ENCODE measurements at places on chromosomes 7 and 10. TPM values are rescaled to one million over a fixed set of nuclear protein-coding genes. Genes with fewer than 3 reads are reported as not detected.
A peak's percentile ranks its signal among the peaks of the same experiment; 100 is the strongest.

DNA sequence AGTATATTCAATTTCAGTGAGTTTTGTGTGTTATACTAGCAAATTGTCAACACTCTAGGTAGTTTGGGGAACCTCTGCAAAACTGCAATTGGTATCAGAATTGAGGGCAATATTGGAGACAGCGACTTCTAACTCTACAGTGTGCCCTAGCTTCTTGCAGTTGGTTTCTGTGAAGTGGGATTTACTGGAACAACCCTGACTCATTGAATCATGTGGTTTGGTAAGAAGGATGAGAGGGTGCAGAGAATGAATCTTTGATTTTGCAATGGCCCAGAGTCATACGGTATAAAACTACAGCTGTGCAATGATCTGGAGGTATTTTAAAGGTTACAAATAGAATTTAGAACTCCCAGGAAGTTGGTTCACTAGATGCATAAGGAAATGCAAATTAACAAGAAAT lies 129.1 kb upstream of the PPP1R3A start:
- H3K27me3 ChIP-seq, result no peaks in the 10 kb centered on the region
- H3K27ac ChIP-seq, result peak overlapping the region; percentile 76
- H3K36me3 ChIP-seq, result no peaks in the 10 kb centered on the region
- H3K4me1 ChIP-seq, result peaks cover 12% of the 10 kb centered on the region
- DNase-seq, result no peak

The EBLN1 gene
- total RNA-seq, result not detected

GRCh38 chr10:79487296-79488194 lies 24.8 kb upstream of the EIF5AL1 start:
- H3K27ac ChIP-seq, result no peak overlapping the region
- DNase-seq, result no peak
- peaks cover 5% of the 10 kb centered on the region for H3K27me3 ChIP-seq
- no peak overlapping the region for H3K4me3 ChIP-seq

DNA sequence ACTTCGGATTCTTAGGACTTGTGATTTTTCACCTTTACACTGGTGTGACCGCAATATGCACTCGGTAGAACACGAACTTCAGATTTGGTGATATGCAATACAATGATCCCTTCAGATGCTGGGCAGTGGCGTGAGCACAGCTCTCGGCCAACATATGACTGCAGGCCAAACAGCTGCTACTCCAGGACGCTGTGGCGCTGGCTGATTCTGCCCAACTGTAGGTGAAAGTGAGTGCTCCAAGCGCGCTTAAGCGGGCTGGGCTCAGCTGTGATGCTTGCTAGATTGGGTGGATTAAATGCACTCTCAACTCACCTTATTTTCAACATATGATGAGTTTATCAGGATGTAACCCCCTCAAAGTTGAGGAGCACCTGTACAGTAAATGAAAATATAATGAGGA lies 137.6 kb upstream of the RET start:
- no peak overlapping the region for H3K27ac ChIP-seq
- H3K4me3 ChIP-seq, result no peak overlapping the region
- peaks cover 73% of the 10 kb centered on the region for H3K27me3 ChIP-seq
- no peak for DNase-seq

- no peak overlapping the region for H3K4me3 ChIP-seq
- peaks cover 6% of the 10 kb centered on the region for H3K4me1 ChIP-seq
Observed at GRCh38 chr7:139901056-139901795, 72.2 kb downstream of the TBXAS1 start.

The SPDYE1 gene
- total RNA-seq, result 0.18 TPM

DNA sequence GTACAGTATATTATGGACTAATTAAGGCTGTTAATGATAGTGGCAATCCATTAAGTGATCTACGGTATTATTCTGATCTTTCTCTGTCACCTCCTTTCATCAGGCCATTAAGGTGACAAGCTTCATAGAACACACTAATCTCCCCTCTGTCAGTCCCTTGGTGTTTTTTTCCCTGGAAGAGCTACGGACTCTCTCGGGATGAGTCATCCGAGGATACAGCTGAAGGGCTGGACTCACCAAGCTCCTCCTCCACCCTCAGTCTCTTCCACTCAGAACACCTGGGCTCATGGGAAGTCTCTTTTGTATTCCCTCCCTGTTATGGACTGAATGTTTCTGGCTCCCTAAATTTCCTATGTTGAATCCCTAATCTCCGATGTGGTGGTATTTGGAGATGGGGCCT lies 69.8 kb upstream of the PLXNA4 start:
- DNase-seq, result no peak
- H3K27ac ChIP-seq, result no peak overlapping the region
- H3K36me3 ChIP-seq, result no peaks in the 10 kb centered on the region
- H3K4me3 ChIP-seq, result no peak overlapping the region

DNA sequence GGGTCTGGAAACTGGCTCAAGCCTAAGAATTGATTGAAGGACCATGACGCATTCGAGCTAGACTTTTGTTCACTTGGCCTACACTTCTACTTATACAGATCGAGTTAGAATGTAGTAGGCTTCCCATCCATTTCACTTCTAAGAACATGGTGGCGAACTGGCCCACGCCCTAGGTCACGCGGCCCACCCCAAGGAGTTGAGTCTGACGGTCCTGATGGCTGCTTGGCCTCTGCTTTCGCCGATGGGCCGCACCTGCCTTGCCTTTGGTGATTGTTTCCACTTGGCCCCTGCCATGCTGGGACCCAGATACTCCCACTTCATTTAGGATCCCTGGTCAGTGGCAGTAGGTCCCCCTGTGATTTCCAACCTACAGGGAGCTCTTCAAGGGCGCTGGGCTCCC lies 153.6 kb downstream of the PRKAG2 start:
- H3K27ac ChIP-seq, result peak overlapping the region; percentile 39
- no peaks in the 10 kb centered on the region for H3K36me3 ChIP-seq
- H3K4me3 ChIP-seq, result no peak overlapping the region
- DNase-seq, result no peak
- H3K4me1 ChIP-seq, result peaks cover 22% of the 10 kb centered on the region

DNA sequence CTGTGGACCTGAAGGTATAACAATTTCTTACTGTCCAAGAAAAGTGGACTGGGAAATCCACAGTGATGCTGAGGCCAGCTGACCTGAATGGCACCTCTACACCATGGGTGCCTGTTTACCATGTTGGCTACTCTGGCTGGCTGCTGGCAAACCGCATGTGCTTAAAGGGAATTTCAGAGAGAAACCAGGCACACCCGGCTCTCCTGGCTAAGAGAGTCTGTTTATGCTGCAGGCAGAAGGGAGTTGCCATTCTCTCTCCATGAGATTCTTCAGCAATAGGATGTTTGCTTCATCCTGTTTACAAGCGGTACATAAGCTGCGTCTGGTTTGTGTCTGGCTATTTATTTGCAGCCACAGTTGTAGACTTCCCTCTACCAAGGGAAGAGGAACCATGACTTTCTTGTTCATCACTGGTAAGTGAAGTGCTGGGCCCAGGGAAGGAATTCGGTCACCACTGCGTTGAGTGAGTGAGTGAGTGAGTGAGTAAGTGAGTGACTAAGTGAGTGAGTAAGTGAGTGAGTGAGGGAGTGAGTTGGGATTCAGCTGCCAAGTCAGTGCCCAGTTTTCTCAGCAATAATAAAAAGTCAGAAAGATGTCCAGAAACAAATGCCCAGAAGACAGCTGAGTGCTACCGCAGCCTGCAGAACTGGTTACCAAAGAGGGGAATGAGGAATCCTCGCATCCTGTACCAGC lies 90.4 kb downstream of the COBL start:
- no peaks in the 10 kb centered on the region for H3K36me3 ChIP-seq
- H3K27me3 ChIP-seq, result peaks cover 35% of the 10 kb centered on the region
- no peak overlapping the region for H3K27ac ChIP-seq
- DNase-seq, result no peak
- no peak overlapping the region for H3K4me3 ChIP-seq
- H3K4me1 ChIP-seq, result no peaks in the 10 kb centered on the region

GRCh38 chr10:71343392-71343773 lies 24.3 kb downstream of the SLC29A3 start:
- DNase-seq, result no peak
- no peaks in the 10 kb centered on the region for H3K36me3 ChIP-seq
- H3K27ac ChIP-seq, result peak overlapping the region; percentile 47
- H3K4me1 ChIP-seq, result peaks cover 6% of the 10 kb centered on the region
- no peak overlapping the region for H3K4me3 ChIP-seq
- no peaks in the 10 kb centered on the region for H3K27me3 ChIP-seq

- no peaks in the 10 kb centered on the region for H3K27me3 ChIP-seq
- H3K36me3 ChIP-seq, result no peaks in the 10 kb centered on the region
- no peak for DNase-seq
- H3K27ac ChIP-seq, result no peak overlapping the region
- no peaks in the 10 kb centered on the region for H3K4me1 ChIP-seq
Observed at GRCh38 chr7:40753455-40753854, 618.6 kb downstream of the SUGCT start.

DNA sequence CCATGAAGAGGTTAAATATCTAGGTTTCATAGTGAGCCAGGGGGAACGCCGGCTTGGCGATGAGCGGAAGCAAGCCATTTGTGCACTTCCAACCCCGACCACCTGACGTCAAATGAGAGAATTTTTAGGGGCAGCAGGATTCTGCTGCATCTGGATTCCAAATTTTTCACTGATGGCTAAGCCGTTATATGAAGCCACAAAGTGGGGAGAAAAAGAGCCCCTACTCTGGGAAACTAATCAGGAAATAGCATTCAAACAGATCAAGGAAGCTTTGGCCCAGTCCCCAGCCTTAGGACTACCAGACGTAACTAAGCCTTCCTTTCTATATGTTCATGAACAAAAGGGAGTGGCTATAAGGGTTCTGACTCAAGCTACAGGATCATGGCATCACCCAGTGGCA lies 12.9 kb upstream of the ADCK2 start:
- H3K4me1 ChIP-seq, result peaks cover 14% of the 10 kb centered on the region
- H3K27me3 ChIP-seq, result peaks cover 35% of the 10 kb centered on the region
- H3K36me3 ChIP-seq, result peaks cover 4% of the 10 kb centered on the region
- no peak for DNase-seq
- no peak overlapping the region for H3K27ac ChIP-seq
- no peak overlapping the region for H3K4me3 ChIP-seq

All from T-helper 17 cell (primary cell).